NCI-H1417 treated with DMSO at 0.1 percent for 48 hours (cell line): ENCODE measurements at places on chromosomes 3 and 15.

- DNase-seq = no peak
These were observed 315.9 kb downstream of the BCHE start for GRCh38 chr3:165521131-165521871.

DNA sequence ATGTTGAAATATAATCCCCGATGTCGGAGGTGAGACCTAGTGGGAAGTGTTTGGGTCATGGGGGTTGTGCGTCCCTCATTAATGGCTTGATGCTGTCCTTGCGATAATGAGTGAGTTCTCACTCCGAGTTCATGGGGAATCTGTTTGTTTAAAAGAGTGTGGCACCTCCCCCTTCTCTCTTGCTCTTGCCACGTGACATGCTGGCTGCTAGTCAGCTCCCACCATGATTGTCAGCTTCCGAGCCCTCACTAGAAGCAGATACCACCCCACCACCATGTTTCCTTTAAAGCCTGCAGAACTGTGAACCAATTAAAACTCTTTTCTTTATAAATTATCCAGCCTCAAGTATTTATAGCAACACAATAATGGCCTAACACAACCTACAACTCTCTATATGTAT, 166.3 kb upstream of the MBNL1 start:
- DNase-seq = no peak

GRCh38 chr15:31396881-31397560, 70.4 kb downstream of the KLF13 start:
- peak; percentile 78 for DNase-seq

GRCh38 chr3:108959017-108959416, 5.3 kb upstream of the GUCA1C start:
- DNase-seq = no peak

DNA sequence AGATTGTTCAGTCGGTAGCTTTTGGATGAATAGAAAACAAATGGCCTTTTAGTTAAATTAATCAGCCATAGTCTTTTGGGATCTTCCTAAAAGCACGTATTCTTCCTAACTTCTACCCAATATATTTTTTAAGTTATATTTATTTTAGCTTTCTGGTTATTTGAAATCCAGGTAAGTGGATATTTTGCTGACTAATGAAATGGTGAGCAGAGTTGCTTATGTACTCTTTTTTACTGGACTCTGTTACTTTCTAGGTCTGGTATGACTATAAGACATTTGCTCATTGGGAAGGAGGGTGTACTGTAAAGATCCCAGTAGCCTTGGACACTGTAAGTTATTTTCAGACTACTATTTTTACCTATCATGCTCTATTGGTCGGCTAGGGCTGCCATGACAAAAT, 13.8 kb upstream of the CAPN3 start:
- no peak for DNase-seq

DNA sequence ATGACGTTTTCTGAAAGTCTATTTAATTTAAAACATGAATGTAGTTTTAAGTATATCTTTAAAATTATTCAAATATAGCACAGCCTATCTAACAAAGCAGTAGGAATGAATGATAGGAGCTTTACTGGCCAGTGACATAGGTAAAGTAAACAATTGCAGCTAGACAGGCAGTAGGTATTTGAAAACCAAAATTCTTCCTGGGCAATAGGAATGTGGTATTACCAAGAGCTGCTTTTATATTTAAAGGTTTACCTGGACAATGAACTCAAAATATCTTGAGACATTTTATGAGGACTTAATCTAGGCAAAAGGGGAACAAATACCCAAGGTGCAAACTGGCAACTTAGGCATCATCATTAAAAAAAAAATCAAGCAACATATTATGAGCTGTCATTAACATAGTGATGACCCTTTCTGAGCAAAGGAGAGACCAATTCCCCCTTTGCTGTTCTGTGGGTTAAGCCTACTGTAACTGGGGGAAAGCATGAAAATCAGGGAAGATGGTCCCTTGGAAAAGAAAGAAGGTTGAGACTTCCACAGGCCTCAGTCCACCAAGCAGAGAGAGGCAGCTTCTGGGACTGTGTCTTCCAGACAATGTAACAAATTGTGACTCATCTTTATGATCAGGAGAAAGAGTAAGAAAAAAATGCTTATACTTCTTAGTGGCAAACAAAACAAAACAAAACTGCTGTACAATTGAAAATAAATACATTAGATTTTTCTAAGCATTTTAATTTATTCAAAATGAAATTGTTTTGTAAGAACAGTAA, 12.9 kb downstream of the ISL2 start:
- no peak for DNase-seq

DNA sequence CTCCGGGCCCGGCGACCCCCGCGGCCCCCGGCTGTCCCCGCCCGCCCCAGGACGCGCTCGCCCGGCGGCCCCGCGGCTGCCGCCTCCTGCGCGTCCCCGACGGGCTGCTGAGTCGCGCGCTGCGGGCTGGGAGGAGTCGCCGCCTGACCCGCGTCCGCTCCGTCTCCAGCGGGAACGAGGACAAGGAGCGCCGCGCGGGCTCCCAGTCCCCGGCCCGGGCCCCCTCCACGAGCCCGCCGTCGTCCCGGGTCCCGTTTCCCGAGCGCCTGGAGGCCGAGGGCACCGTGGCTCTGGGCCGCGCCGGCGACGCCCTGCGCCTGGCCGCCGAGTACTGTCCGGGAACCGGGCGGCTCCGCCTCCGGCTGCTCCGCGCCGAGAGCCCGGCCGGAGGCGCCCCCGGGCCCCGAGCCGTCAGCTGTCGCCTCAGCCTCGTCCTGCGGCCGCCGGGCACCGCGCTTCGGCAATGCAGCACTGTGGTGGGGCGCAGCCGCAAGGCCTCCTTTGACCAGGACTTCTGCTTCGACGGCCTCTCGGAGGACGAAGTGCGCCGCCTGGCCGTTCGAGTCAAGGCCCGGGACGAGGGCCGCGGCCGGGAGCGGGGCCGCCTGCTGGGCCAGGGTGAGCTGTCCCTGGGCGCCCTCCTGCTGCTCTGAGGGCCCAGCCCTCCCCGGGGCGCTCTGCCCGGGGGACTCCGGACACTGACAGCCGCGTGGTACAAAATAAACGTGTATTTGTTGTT, 1.5 kb downstream of the C2CD4A start:
- DNase-seq = no peak

GRCh38 chr15:52113708-52114107, 1.1 kb upstream of the BCL2L10 start:
- no peak for DNase-seq

DNA sequence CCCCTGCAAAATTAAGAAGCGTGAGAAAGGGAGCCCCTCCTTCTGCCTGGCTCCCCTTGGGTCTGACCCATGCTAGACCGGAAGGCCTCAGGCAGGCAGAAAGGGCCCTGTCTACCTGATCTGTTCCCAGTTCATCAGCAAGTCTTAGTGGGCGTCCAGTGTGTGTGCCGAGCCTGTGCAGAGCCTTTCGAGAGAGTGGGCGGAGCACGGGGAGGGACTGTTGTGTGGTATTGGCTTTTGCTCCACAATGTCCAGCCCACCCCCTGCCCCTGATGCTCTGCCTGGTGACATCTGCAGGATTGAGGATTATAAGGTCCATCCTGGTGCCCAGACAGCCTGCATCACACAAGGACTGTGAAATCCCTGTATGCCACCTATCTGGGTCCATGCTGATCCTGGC, 82.9 kb downstream of the CHDH start:
- no peak for DNase-seq

GRCh38 chr3:69342074-69342473, 43.8 kb downstream of the FRMD4B start:
- no peak for DNase-seq

DNA sequence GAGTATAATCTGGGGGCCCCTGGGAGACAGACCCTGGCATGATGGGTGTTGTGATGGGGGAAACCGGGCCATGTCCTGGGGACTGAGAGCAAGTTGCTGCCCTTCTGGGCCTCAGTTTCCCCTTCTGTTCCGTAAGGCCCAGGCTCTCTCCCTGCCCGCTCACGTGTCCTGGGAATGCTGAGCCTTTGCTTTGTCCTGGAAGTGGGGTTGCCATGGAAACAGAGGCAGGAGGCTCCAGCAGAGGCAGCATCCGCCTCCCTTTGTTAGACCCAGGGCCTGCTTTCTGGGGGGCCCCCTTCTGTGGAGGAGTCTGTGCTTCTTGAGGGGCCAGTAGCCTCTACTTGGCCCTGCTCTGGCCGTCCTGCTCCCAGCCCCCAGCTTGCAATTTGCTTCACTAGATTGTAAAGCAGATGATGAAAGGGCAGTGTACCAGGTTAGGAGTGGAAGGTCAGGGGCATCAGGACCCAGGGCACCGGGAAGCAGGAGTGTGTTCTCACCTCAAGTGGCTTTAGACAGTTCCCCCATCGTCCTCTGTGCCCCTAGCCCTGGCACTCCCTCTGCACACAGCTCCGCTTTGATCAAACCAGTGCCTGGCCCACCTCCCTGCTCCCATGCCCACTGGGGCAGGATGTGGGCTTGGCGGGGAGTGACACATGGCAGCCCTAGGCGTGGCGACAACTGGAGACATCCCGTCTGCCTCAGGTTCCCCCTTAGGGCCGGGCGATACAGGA, 105.6 kb downstream of the FBLN2 start:
- DNase-seq = no peak

- DNase-seq = no peak
These were observed 358.6 kb upstream of the BCHE start for GRCh38 chr3:166195808-166196207.

DNA sequence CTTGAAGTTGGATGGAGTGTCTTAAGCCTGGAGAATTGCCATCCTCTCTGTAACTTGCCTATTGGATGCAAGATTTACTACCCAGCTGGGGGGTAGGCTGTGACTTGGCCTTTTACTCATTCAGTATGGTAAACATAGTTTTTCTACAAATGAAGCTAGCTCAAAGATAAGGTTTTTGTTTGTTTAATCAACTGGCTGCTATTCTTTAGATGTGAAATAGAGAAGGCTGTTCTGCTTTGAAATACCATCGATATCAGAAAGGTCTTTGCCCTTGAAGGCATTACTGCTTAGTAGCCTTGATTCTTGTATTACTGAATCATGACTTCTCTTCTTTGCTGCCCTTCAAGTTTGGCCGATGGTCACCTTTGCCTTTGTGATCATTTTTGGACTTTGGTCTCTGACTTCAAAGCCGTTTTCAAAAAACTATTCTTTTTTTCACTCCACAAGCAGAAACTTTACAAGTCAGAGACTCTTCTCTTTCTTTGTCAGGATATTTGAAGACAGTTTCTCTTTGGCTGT, 83.1 kb downstream of the GAP43 start:
- DNase-seq = no peak

GRCh38 chr3:155323063-155323666, 29.7 kb upstream of the STRIT1 start:
- DNase-seq = peak; percentile 55
